Stimulated activated CD8-positive, alpha-beta memory T cell treated with anti-CD3 and anti-CD28 coated beads, Interleukin-7, amount 100 ng/mL, for 1 hour (primary cell): ENCODE measurements at places on chromosomes 11 and 22.
A peak's percentile ranks its signal among the peaks of the same experiment; 100 is the strongest.

- no peak for DNase-seq
Observed at GRCh38 chr11:9803685-9804418, 140.0 kb downstream of the SWAP70 start.

DNA sequence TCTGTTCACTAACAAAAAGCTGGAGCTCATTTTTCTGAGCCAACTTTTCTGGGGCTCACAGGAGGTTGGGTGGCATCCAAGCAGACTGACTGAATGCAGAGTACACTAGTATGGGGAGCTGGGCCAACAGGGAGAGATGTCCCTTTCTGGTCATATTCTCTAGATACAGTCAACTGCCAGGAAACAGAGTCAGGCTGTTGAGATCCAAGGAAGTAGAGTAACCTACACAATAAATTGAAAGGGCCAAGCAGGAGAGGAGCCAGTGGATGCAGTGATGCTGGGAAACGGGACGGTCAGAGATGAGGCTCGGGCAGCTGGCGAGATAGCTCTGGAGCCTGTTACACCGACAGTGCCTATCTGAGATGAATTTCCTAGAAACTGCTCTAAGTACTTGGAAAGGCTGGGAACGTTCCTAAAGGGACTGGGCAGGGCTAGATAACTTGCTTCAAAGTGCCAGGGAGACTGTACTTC, 71.1 kb downstream of the LARGE2 start:
- no peak for DNase-seq

DNA sequence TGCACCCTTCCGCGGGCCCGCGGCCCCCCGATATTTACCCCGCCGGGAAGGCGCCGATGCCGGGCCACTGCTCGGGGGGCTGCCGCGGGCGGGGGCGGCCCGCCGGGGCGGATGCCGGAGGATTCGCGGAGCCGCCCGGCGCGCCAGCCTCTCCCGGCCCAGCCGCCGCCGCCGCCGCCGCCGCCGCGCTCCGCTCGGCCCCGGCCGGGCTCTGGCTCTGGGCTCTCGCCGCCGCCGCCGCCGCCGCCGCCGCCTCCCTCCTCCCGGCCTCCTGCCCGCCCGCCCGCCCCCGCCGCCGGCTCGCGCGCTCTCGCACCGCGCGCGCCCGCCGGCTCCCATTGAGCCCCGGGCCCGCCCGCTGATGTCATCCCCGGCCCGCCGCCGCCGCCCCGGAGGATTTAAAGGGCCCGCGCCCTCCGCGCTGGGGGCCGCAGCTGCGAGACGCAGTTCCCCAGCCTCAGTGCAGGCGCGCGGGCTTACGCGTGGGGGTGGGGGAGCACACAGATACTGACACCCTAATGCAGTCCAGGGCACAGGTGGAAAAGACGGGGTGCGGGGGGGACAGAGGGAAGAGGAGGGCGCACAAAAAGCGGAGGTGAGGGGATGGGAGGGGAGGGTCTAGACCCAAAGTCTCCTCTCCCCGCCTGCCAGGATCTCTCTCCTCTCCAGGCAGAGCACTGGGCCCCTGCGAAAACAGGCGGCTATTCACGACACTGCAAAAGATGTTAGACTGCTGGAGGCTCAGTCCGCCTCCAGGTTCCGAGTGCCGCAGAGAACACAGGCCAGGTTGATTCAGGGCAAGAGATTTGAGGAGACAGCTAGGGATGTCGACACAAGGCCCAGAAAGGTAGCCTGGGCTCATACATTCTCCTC, at the start of gene CSNK1E:
TSS of gene CSNK1E (minus strand) at position 312 of the 873 bp plus-strand sequence. CDS start 3,276 bp downstream, outside the sequence.
- peak; percentile 39 for DNase-seq

GRCh38 chr22:41437198-41437597, 9.4 kb downstream of the TOB2 start:
- no peak for DNase-seq

GRCh38 chr11:60866911-60867870, at the start of gene ZP1:
ZP1 (plus strand) TSS chr11:60867542; CDS start chr11:60867562, 20 bp downstream.
- no peak for DNase-seq

GRCh38 chr22:43451371-43452050, 39.7 kb downstream of the MPPED1 start:
- no peak for DNase-seq

DNA sequence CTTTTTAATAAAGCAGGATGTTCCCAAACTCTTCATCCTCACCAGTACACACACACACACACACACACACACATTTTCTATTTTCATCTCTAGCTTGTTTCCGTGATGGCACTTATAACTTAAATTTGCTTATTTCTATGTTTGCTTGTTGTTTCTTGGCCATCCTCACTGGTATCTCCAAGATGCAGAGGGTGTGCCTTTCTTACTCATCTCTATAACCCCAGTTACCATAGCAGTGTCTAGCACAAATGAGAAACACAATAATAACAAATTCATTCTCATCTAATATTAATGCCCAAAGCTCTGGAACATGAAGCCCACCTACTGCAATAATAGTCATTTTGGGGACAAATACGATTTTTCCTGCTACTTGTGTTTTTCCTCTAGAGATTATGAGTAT, 156.3 kb downstream of the GRM5 start:
- DNase-seq = no peak
